ENCODE measurements at places on chromosomes 1 and 21.

DNA sequence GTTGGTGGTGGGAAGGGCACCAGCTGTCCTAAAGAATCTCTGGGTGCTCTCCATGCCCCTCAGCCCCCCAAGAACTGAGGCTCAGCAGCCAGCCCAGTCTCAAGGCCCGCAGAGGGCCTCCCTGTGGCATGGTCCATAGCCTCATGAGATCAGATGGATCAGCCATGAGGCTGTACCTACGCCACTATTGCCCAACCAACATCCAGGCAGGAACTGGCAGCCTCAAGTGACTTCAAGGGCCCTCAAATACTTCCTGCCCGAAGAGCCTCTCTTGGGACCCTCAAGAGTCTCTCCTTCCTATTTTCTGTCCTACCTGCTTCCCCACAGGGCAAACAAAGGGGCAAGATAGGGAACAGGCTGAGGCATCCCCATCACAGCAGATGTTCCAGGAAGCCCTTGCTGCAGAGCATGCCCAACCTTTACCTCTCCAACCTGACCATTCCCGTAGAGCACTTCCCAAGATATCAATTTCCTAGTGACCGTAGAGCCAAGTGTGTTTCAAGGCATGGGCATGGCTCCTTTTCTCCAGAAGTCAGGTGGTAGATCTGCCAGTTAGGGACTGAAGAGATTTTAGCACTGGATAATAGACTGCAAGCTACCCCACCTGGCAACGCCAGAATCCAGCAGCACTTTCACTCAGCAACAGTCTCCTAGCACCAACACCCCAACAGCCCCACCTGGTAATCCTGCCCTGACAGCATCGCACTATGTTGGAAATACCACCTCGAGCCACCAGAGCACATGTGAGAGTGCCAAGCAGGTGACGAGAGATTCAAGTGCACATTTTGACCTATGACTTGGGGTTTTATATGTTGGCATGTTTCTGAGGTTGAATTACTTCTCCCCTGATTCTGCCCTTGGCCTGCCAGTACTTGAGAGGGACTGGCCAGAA lies 13.7 kb upstream of the MFSD2A start:
- DNase-seq, result no peak

- no peak for DNase-seq
Measured at GRCh38 chr1:156505679-156506298, 5.2 kb upstream of the MEF2D start.

DNA sequence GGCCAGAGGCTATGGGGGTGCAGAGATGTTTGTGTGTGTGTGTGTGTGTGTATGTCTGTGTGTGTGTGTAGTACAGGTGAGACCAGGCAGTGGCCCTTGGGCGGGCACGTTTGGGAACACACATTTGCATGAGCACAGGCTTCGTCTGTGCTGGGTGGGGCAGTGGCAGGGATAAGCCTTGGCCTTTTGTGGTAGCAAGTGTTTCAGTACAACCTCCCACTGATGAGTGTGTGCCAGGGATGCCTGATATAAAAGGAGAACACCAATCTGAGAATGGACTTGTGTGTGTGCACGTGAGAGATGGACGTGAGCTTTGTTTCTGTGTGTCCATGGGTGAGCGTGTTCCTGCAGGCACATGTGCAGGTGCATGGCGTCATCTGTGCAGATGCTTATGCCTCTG lies 3.0 kb downstream of the NTRK1 start:
- no peak for DNase-seq

GRCh38 chr1:180981596-180982387 lies 40.9 kb downstream of the STX6 start:
- no peak for DNase-seq

DNA sequence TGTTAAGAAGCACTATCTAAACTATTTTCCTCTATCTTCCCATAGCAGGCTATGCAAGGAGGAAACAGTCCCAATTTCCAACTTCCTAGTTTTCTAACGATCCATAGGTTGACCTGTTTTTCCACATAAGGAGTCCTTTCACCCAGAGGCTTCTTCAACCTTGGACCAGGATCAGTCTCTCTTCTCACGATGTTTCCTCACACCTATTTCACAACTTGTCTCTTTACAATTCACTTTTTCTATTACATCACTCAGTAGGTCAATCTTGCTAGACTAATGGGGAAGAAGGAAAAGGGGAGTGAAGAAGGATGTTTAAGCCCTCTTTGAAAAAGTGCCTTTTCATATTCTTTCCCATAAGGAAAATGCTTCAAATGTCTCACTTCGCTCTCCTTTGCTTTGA lies 15.9 kb downstream of the PALMD start:
- no peak for DNase-seq

GRCh38 chr1:183330335-183330734 lies 87.8 kb downstream of the NMNAT2 start:
- no peak for DNase-seq

All from amniotic stem cell (primary cell).